ENCODE measurements at places on chromosomes 3 and 15.

DNA sequence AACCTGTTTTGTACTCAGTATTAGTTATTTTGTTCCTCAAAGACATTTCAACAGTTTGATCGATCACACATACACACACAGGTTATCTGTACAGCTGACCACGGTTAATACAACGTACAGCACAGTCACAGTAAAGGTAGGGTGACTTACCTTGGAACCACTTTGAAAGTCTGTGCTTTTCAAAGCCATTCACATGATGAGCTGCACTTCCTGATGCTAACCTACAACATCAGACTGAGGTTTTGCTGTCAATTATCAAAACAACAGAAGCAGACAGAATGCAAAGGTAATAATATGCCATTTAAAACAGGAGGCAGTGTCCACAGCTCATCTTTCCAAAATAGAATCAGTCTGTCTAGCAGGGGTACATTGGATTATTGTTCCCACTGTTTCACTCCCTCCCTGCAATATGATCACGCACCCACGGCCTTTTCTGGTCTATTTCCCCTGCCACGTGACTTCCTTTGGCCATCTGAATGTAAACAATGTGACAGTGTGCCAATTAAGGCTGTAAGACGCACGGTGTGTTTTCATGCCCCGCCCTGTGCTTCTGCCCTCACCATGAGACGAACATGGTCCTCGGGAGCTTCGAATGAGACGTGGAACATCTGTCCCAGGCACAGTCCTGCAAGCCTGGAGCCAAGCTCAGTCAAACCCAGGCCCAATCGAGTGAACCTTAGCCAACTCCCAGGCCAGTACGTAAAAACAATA is 102.4 kb downstream of the FMN1 start:
- DNase-seq: no peak

DNA sequence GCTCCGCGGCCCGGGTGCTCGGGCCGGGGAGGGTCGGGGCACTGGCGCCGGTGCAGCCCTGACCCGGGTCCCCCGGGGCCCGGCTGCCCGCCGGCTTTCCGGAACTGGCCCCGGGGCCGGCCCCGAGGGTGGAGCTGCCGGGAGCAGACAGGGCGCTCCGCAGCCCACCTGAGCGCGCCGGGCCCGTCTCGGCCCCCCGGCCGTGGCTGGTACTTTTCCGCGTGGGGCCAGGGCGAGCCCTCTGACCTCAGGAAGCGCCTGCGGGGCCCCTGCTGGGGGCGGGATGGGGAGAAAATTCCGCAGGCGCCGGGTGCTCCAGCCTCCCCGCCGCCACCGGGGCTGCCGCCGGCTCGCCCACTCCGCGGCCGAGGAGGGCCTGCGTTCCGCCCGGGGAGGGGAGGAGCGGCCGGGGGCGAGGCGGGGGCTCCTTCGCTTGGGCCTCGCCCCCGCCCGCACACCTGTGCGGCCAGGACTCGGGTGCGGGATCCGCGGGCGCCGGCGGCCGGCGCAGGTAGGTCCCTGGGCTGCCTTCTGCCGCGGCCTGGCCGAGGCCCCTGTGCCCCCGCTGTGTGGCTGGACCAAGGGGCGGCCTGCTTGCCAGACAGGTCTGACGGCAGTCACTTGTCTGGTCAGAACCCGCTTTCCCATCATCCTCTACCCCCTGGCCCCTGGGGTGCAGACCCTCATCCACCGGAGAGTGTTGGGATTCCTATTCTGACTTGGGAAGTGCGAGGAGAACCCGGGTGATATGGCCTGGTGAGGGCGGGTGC is 3.5 kb downstream of the FURIN start:
- no peak for DNase-seq

DNA sequence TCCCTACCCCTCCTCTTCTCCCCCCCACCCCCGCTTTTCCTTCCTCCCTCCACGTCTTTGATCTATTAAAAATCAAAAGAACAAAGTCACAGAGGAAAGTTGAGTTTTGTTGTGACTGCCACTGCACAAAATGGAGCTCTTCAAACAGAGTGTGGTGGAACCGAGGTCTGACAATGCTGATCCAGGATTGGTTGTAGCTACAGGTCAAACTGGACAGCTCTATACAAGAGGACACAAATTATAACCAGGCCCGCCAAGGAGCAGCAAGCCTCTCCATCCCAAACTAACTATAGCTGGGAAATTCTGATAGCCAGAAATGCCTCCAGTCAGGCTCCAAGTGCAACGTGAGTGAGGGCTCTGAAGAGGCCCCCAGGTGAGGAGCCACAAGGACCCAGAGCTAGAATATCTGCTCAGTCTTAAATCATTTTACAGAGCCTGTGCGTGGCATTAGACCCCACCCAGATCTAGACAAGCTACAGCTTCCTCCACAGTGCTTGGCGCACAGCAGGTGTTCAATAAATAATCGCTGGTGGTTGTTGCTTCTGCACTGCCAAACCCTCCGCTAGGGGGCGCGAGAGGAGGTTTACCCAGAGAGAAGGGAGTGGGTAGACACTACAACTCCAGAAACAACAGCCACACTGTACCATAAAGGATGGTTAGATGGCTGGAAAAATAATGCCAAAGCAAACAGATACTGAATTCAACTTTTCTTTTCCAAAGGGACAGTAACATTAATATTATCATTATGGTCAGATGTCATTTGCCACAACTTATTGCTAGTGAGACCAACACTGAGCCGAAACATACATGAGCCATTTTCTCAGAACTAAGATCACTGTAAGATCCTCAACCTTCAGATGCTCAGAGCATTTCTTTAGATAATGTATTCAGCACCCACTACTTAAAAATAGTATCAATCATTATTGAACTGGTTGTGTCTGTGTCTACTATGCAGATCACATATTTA is 44.6 kb downstream of the ZIC4 start:
- DNase-seq: no peak

DNA sequence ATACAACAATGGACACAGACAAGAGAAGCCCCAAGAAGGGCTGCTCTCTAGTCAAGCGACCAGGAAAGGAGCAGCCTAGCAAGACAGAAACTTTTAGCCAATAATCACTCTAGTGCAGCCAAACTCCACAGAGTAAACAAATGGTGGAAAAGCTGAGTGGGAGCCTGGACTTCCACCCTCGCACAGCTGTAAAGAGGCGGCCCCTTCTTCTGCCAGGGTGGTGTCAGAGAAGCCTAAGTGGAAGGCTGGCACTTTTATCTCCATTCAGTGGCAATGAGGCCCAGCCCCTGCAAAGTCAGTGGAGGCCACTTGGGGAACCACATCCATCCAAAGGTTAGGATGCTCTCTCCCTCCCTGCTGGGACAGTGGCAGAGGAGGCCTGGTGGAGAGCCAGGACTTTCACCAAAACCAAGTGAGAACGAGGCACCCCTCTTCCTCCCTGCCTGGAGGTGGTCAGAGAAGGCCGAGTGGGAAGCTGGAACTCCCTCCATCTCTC is 15.5 kb upstream of the TICRR start:
- DNase-seq: no peak

- DNase-seq: no peak
Observed at GRCh38 chr15:33720952-33721351, 247.3 kb upstream of the CHRM5 start.

DNA sequence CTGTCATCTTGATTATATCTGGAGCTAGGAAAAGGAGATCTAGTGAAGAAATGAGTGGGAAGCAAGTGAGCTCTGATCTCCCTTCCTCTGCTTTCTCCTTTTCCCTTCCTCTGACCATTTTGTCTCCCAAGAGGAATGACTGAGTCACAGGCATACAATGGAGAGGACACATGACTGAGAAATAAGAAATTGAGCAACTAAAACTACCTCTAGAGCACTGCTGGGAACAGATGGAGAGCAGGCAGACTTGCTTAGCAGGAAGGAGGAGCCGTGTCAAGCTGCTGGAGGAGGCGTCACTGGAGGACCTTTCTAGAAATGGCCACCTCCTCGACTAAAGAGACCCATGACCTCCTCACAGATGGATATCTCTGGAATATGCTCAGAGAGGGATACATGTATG is 66.9 kb upstream of the MYO5C start:
- no peak for DNase-seq

DNA sequence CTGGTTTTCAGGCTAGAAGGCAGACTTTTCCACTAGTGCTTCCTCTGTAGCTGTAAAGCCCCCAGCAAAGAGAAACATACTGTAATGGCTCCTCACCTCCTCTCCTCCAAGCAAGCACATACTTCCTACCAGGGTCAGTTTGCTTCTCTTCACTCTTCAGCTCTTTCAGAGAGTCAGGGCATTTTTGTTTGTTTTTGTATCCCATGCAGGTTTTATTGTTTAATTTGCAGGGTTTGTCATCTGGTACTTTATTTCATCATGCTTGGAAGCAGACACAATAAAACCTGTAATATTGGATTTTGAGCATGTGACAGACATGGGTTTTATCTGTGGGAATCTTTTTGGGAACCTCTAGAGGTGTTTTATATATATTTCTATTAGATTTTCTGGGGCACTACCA is 753.3 kb upstream of the ROBO1 start:
- no peak for DNase-seq

- DNase-seq: no peak
Observed at GRCh38 chr15:72398648-72399047, 543 bp downstream of the TMEM202 start.

DNA sequence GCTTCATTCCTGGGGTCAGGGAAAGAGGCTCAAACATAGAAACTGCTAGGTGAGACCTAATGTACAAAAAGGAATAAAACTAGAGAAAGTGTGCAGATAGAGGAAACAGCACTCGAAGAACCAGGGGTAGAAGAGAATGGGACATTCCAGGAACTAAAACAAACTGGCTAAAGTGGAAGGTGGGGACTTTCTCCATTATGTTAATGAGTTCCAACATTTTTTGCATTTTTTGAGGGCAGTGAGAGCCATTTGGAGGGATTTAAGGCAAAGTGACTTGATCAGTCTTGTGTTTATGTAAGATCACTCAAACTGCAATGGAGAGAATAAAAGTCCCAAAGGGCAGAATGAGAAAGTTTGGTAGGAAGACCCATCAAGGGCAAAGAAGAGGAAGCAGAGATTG is 20.6 kb upstream of the SLC4A7 start:
- no peak for DNase-seq

GRCh38 chr3:188646592-188646991 is 492.6 kb downstream of the LPP start:
- DNase-seq: no peak

GRCh38 chr3:54294214-54294613 is 171.9 kb downstream of the CACNA2D3 start:
- no peak for DNase-seq

DNA sequence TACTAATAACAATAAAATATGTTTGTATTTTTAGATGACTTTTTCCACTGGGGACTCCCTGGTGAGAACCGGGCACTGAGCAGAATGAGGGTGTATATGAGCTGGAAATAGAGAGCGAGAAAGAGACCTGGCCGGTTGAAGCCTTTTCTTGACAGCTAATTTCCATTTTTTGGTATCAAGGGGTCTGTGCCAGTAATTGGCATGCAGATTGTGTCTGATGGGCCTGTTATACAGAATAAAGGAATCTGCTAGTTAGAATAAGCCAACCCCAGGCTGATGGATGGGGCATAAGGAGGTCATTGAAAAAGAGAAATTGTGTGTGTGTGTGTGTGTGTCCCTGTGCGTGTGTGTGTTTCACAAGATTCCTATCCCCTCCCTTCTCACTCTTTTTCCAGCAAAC is 83.9 kb downstream of the IL20RB start:
- no peak for DNase-seq

GRCh38 chr15:61100512-61100911 is 128.6 kb downstream of the RORA start:
- no peak for DNase-seq

DNA sequence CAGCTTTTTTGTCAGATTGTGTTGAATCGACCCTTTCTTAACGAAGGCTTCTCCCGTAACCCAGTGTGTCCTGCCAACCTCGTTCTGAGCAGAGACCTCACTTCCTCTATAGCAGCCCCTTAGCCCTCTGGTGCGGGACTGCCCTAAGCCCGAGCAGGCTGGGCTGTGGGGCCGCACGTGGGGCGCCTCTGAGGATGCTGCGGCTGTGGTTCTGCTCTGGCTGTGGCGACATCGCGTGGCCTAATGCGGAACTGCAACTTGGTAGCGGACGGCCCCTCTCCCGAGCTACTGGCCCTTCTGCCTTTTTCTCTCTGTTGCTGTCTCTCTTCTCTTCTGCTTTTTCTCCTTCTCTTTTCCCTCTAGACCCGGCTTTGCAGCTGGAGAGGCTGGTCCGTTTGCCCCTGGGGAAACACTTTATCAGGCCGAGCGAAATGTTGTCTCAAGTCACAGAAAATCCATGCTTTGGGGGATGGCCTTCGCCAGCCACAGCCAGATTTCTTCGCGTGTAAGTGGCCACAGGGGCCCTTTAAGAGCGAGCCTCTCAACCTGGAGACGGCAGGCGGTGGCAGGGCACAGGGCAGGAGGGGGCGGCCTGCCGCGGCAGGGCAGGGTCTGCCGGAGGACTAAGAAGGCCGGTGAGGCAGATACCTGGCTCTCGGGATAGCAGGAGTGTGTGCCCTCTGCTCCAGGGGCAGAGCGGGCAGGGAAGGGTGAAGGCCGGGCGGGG is 19.4 kb upstream of the KIF23 start:
- DNase-seq: no peak

DNA sequence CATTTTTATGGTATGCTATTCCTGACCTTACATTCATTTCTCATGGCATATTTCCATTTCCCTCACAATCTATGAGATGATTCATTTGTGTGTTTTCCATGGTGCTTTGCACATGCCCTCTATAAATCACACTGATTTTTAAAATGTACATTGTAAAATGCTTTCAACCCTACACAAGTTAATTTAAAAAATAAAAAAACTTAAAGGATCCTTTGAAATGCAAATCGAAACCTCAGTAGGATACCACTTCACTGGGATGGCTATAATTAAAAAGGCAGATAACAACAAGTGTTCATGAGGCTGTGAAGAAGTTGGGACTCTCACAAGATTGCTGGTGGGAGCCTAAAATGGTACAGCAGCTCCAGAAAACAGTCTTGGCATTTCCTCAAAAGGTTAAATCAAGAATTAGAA is 83.5 kb downstream of the FMN1 start:
- no peak for DNase-seq

GRCh38 chr3:12231431-12231830 is 57.4 kb upstream of the PPARG start:
- DNase-seq: no peak

DNA sequence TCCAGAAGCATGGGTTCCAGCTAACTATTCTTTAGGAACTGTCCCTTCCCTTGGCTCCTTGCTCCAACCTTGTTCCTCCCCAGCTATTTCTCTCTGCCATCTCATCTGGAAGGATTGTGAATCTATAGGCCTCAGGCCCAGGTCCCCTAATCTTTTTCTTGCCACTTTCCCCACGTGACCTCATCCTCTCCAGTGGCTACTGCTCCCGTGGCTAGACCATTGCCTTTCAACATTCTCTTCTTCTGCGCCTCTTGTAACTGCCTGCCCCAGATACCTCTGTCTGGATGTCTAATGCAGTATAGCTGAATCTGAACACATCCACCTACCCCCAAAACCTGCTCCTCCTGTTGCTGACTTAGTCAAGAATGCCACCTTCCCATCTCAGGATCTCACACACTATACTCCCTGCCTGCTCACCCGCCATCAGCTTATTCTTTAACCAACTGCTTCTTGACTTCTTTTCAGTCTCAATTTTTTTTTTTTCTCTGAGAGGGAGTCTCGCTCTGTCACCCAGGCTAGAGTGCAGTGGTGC is 5.2 kb downstream of the GPX1 start:
- no peak for DNase-seq

GRCh38 chr3:44966795-44967278 is 9.1 kb downstream of the ZDHHC3 start:
- DNase-seq: no peak

GRCh38 chr15:73078722-73079121 is 26.5 kb downstream of the NEO1 start:
- no peak for DNase-seq

- DNase-seq: no peak
Observed at GRCh38 chr3:136733317-136733833, 18.8 kb downstream of the STAG1 start.

- no peak for DNase-seq
Observed at GRCh38 chr3:120450600-120451271, at the start of gene FSTL1. TSS of gene FSTL1 (minus strand) at chr3:120450992. CDS start at chr3:120450746, 246 bp downstream.
